ENCODE measurements at places on chromosomes 12 and 14. TPM values are rescaled to one million over a fixed set of nuclear protein-coding genes. Genes with fewer than 3 reads are reported as not detected.

GRCh38 chr14:65238456-65238855, 136.1 kb upstream of the MAX start:
- H3K36me3 ChIP-seq, result no peaks in the 10 kb centered on the region
- DNase-seq, result peak; percentile 83
- H3K4me3 ChIP-seq, result no peak overlapping the region

- H3K36me3 ChIP-seq, result no peaks in the 10 kb centered on the region
- DNase-seq, result peak; percentile 85
- H3K4me3 ChIP-seq, result no peak overlapping the region
These were observed 144.3 kb downstream of the BCL11B start for GRCh38 chr14:99127651-99128167.

GRCh38 chr14:61355892-61356325, 34.5 kb downstream of the PRKCH start:
- H3K4me3 ChIP-seq, result no peak overlapping the region
- no peaks in the 10 kb centered on the region for H3K27me3 ChIP-seq
- no peaks in the 10 kb centered on the region for H3K36me3 ChIP-seq
- H3K27ac ChIP-seq, result peak overlapping the region; percentile 65

- H3K4me1 ChIP-seq, result peaks cover 55% of the 10 kb centered on the region
- no peak overlapping the region for H3K27ac ChIP-seq
- no peaks in the 10 kb centered on the region for H3K27me3 ChIP-seq
- H3K4me3 ChIP-seq, result no peak overlapping the region
- H3K36me3 ChIP-seq, result no peaks in the 10 kb centered on the region
These were observed 235.7 kb downstream of the CACNA1C start for GRCh38 chr12:2288471-2288870.

DNA sequence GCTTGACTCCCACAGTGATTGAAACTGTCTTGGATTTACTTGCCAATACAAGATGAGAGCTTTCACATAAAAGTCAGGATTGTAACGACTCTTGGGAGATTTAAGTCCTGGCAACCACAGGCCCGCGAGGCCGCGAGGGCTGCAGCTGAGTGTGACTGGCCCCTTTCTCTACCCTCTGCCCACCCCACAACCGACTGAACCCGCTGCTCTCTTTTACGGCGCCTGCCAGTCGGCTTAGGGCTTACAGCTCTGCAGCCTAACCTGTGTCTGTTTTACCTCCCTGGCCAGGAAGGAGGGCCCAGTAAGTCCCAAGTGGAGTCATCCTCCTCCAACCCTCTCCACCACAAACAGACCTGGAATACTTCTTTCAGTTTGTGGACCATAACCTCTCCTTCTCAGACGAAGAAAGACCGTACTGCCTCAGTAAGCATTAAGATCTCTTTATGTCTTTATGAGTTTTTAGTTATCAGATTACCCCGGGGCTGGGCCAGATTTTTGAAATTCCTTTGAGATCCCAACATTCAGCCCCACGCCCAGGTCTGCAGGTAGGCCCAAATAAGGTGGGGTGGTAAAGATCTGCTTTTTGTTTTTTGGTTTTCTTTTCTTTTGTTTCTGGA, 12.6 kb upstream of the TIGAR start:
- H3K36me3 ChIP-seq, result no peaks in the 10 kb centered on the region
- H3K4me3 ChIP-seq, result no peak overlapping the region
- H3K4me1 ChIP-seq, result no peaks in the 10 kb centered on the region
- peaks cover 19% of the 10 kb centered on the region for H3K27me3 ChIP-seq
- DNase-seq, result no peak

GRCh38 chr14:54787261-54787660, 115.4 kb downstream of the GCH1 start:
- H3K27ac ChIP-seq, result no peak overlapping the region
- H3K4me1 ChIP-seq, result no peaks in the 10 kb centered on the region
- H3K36me3 ChIP-seq, result peaks cover 74% of the 10 kb centered on the region

DNA sequence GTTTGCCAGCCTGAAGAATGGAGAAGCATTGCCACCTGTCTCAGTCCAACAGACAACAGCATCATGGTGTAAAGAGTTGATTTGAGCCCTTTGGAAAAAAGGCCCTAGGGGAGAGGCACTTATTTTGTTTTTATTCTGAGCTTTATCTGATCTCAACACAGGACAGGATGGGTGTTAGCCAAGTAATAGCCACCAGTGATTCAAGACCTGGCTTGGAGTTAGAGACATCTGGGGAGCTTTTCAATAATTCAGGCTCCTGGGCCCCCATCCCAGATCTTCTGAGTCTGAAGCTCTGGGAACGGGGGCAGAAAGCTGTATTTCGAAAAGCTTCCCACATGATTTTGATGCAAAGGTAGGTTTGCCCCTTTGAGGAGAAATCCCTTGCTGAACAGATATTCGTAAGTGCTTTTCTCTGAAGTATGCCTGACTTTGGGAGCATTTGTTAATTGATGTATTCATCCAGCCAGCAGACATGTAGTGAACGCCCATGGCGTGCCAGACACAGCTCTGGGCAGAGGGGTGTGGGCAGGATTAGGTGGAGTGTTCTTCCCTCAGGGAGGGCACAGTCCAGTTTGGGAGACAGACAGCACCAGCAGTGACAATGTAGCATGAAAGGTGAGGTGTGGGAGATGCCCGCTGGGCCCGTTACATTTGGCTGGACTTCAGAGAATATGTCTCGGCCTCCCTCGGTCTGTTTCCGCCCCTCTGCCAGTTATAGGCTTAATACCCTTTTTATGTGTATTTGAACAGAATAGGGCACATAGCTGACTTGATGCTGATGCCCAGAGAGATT, 72.5 kb downstream of the TSPAN9 start:
- H3K27ac ChIP-seq, result no peak overlapping the region
- peaks cover 33% of the 10 kb centered on the region for H3K4me1 ChIP-seq
- no peaks in the 10 kb centered on the region for H3K27me3 ChIP-seq
- H3K4me3 ChIP-seq, result no peak overlapping the region
- H3K36me3 ChIP-seq, result no peaks in the 10 kb centered on the region

DNA sequence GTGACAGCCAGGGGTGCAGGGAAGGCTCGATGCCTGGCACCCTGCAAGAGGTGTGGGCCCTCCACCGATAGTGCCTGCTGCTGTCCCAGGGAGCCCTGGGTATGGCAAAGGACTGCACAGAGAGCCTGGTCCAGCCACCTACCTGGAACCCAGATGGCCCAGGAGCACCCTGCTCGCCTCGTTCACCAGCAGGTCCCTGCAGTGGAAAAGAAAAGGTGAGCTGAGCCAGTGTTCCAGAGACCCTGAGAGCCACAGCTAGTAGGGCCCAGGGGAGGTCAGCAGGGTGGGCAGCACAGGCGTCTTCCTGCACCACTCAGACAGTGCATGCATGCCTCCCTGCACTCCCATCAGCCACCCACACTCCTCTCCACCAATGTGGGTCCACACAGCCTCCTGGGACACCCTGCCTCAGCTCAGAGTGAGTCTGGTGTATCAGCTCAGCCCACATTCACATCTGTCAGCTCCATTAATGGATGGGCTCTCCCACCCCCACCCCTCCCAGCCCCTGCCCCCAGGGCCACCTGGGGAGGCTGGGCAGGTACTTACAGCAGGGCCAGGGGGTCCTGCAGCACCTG, 20.2 kb downstream of the TMEM106C start:
- no peaks in the 10 kb centered on the region for H3K27me3 ChIP-seq
- no peak overlapping the region for H3K4me3 ChIP-seq
- no peaks in the 10 kb centered on the region for H3K36me3 ChIP-seq
- no peaks in the 10 kb centered on the region for H3K4me1 ChIP-seq
- no peak for DNase-seq
- H3K27ac ChIP-seq, result no peak overlapping the region

DNA sequence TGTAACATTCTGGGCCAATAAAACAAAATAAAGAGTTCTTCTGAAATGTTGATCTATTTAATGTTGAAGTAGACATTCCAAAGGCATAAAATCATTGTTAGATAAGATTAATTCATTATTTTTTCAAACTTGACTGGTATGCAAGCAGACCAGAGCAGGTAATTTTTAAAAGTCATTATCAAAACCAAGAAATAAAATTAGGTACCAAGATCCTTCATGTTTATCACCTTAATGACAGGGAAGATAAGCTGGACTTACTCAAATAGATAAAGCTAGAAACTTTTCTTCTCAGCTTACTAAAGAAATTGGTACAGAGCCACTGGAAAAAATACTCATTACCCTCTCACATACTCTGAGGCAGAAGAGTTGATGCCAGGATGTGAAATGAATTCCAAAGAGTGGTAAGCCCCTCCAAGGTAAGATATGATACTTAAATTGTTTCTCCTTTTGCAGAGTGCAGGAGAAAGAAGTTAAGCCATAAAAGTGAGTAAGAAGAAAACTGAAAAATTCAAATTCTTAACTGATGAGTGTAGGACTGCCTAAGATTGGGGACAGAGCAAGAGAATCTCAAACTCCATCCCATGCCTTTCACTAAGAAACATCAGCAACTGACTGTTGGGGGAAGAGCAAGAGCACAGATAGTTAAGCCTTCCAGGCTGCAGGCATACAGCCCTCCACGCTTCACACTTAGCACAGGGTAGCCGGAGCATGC, 111.9 kb downstream of the SLC41A2 start:
- H3K27me3 ChIP-seq, result no peaks in the 10 kb centered on the region
- no peak overlapping the region for H3K4me3 ChIP-seq
- H3K36me3 ChIP-seq, result no peaks in the 10 kb centered on the region
- H3K27ac ChIP-seq, result no peak overlapping the region
- no peak for DNase-seq

GRCh38 chr14:58362798-58363412, 32.8 kb upstream of the TOMM20L start:
- H3K36me3 ChIP-seq, result peaks cover 41% of the 10 kb centered on the region
- H3K27me3 ChIP-seq, result no peaks in the 10 kb centered on the region
- H3K27ac ChIP-seq, result no peak overlapping the region
- no peak overlapping the region for H3K4me3 ChIP-seq
- H3K4me1 ChIP-seq, result no peaks in the 10 kb centered on the region

DNA sequence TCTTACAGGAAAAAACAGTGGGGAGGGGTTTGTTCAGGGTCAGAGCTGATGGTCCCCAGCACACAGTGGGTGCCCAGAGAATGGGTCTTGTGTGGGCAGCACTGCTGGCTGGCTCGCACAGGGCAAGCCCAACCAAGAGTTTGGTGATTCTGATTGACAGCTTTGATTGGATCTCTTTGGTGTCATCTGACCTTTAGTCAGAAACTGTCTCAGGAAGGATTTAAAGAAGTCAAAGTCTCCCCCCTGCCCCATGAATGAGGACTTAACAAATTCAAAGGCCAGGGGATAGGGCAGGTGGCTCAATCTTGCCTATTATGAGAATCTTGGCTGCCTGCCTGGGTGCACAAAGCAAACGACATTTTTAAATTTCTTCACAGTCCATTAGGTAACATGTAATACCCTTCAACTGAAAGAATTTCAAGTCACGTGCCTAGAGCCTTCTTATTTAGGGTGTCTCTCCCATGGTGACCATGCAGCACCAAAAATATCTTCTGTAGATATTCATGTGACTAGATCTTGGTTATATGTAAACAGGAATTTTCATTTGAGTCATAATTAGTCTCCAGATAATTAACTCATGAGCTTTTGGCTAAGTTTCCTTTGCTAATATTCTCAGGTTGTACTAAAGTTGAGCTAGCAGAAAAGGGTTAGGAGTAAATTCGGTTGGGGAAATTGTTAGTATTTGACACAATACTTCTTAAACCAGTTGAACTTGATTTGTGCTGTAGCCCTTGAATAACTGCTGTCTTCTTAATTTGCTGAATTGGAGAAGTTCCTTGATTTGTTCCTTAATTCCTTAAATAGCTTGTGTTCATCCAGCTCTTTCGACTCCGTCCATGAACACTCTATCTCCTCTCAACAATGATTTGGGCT, 54.5 kb upstream of the HECTD1 start:
- H3K4me1 ChIP-seq, result peaks cover 13% of the 10 kb centered on the region
- H3K4me3 ChIP-seq, result no peak overlapping the region
- no peaks in the 10 kb centered on the region for H3K27me3 ChIP-seq
- no peak overlapping the region for H3K27ac ChIP-seq

DNA sequence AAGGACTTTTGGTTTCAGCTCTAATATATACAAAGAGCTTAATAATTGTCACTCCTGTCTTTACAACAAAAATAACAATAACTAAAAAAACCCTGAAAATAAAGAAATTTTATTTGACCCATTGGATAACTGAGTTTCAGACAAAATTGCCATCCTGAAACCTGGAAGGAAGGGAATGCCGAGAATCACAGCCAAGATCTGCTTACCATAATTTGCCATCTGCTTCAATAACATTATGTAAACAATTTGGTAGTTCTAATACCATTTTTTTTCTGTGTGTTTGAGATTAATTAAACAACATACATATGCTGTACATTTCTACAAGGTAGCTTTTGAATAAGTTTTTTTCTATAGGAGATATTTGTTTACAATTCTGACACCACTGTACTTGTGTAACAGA, 596.3 kb upstream of the MGAT4C start:
- H3K27ac ChIP-seq, result no peak overlapping the region
- no peaks in the 10 kb centered on the region for H3K36me3 ChIP-seq
- no peak overlapping the region for H3K4me3 ChIP-seq
- DNase-seq, result no peak
- H3K27me3 ChIP-seq, result no peaks in the 10 kb centered on the region
- no peaks in the 10 kb centered on the region for H3K4me1 ChIP-seq

DNA sequence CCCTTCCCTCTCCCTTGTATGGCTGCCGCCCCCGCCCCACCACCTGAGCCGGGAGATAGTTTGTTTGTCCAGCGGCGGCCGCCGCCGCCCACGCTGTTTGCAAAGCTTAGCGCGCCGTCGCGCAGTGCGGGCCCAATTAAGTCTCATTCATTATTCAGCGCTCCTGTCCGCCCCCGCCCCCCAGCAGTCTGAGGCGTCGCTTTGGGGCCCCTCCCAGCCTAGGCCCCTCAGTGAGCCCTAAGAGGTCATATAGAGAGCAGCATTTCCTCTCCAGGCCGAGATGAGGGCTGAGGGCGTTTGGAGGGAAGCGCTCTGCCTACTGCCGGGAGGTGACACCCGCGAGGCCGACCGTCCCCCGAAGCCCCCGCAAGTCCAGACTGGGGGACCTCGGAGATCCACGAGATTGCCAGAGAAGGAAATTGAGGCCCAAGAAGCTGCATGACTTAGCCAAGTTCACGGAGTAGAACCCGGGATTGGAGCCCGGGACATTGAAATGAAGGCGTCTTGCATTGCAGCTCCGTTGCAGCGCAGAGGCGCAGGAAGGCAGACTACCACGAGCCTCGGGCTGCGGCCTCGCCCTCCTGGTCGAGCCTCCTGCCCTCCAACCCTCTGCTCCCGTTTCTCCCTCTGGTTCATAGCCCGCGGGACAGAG, at the start of gene DNAJC22:
Gene DNAJC22 (plus strand): TSS at position 230 of the 652 bp plus-strand sequence. CDS start 1,985 bp downstream, outside the sequence.
- H3K4me3 ChIP-seq, result peak within 1 kb of the TSS; percentile 35
- DNase-seq, result no peak
- H3K4me1 ChIP-seq, result peaks cover 63% of the 10 kb centered on the region
- H3K27ac ChIP-seq, result no peak within 1 kb of the TSS

Gene CLEC9A
- total RNA-seq, result not detected

Gene CRY1
- total RNA-seq, result 38.4 TPM

Gene NUAK1
- total RNA-seq, result 60.6 TPM

Gene PTPN6
- not detected for total RNA-seq

Gene KCNC2
- total RNA-seq, result not detected

Gene CARMIL3
- total RNA-seq, result not detected

Gene RASAL1
- total RNA-seq, result not detected

Gene ZNF219
- 3.2 TPM for total RNA-seq

Gene TAS2R31
- total RNA-seq, result 1.5 TPM

Gene IQSEC3
- total RNA-seq, result not detected

Gene NRIP2
- total RNA-seq, result 0.32 TPM

Data from SJSA1 (cell line).